COLO829 (cell line): ENCODE measurements at places on chromosomes 4 and X.
A peak's percentile ranks its signal among the peaks of the same experiment; 100 is the strongest.

GRCh38 chr4:21733894-21734630 is 214.5 kb downstream of the KCNIP4 start:
- DNase-seq: no peak

DNA sequence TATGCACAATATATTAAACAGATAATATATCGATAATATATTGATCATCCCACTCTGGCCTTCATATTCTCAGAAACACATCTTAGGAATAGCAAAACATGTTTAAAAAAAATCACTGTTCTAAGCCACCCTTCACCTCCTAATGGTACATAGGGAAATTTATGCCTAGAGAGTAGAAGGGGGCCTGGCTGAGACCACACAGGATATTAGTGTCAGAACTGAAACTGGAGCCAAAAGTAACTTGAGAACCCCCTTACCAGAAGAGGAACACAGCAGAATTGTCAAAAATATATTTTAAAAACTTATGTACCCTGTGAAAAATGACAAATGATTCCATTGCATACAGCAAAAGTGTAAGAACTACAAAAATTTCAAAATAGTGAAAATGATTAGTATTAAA is 173.1 kb downstream of the VSIG4 start:
- no peak for DNase-seq

- DNase-seq: no peak
Measured at GRCh38 chr4:180665481-180665880, 1577.7 kb upstream of the TENM3 start.

- peak; percentile 29 for DNase-seq
Measured at GRCh38 chrX:8971116-8971515, 62.8 kb downstream of the FAM9B start.

- no peak for DNase-seq
Measured at GRCh38 chr4:183919141-183919540, 14.0 kb downstream of the STOX2 start.

- no peak for DNase-seq
Measured at GRCh38 chrX:41145920-41146608, 60.8 kb downstream of the USP9X start.

GRCh38 chrX:15033917-15034316 is 160.7 kb downstream of the MOSPD2 start:
- no peak for DNase-seq

GRCh38 chr4:4200624-4201023 is 26.1 kb downstream of the OTOP1 start:
- no peak for DNase-seq

- no peak for DNase-seq
Measured at GRCh38 chr4:189912170-189912569, 28.5 kb upstream of the FRG1 start.

GRCh38 chr4:11223311-11223710 is 205.4 kb downstream of the HS3ST1 start:
- DNase-seq: no peak

DNA sequence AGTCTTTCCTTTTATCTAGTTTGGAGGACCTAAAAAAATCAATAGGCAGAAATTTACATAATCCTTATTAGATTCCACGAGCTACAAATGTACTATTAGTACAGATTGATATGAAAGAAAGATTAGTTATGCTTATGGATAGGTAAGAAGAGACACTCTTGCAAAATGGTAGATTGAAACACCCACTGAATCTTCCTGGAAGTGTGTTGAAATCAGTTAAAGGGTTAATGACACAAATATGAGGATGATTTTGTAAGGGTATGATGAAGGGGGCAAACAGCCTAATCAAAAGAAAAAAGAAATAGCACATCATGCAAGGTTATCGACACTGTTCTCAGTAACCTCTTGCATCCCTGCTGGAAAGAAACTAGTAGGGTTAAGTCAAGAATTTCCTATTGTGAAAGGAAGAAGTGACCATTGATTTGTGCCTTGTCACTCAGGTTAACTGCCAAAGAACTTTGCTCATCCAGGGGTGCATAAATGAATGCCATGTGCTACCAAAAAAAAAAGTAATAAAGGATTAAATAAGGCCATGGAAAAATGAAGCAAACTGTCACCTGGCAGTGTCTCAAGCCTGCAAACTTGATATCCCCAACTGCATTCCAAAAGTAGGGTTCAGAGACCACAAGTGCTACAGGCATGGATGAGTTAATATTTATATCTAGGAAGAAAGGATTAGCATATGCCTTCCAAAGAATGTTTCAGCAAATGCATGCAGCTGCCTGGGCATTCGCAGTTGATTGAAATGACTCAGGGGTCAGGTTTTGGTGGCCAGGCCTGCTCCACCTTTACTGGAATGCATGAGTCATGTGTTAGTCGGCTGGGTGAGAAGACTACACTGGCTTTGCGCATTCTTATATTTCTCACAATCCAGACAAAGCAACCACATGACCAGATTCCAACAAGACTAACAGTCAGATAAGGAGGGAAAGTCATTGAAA is 78.3 kb upstream of the ATXN3L start:
- peak; percentile 74 for DNase-seq

DNA sequence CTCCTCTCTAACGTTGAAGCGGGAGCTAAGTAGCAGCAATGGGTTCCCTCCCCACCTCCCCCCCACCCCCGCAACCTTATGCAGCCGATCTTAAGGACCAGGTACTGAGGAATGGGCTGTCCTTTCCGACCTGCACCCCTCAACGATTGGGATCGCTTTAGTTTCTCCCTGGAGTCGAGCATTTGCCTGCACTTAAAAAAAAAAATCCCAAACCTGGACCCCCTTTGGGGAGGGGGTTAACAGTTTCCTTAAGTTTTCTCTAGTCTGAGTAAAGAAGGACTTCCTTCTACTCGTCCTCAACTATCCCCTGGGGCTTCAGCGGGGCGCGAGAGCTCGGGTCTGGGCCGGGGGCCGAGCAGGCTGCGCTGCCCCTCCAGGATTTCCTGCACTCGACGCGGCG is 25.7 kb upstream of the BCORL1 start:
- DNase-seq: no peak

DNA sequence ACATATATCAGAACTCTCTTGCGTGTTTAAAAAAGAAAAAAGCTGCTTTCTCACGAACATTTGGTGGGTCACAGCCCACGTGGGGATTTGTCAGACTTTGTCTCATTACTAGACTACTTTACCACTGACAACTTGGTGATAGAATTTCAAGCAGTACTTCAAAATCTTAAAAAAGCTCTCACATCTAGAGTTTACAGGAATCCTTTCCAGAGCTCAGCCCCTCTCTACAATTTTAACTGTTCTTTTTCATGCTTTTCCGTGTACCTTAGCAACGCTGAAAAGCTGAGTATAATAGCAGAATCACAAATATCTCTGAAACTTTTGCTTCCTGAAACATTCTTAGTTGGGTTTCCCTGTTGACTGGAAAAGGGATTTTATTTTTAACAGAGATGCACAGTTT is 50.2 kb downstream of the SMAD1 start:
- DNase-seq: no peak

DNA sequence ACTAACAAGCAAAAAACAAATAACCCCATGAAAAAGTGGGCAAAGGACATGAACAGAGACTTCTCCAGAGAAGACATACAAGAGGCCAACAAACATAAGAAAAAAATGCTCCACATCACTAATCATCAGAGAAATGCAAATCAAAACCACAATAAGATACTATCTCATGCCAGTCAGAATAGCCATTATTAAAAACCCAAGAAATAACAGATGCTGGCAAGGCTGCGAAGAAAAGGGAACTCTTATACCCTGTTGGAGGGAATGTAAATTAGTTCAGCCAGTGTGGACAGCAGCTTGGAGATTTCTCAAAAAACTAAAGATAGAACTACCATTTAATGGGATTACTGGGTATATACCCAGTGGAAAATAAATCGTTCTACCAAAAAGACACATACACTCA is 79.6 kb downstream of the MAPK10 start:
- DNase-seq: no peak

GRCh38 chr4:82791179-82791578 is 7.4 kb downstream of the SCD5 start:
- DNase-seq: no peak

DNA sequence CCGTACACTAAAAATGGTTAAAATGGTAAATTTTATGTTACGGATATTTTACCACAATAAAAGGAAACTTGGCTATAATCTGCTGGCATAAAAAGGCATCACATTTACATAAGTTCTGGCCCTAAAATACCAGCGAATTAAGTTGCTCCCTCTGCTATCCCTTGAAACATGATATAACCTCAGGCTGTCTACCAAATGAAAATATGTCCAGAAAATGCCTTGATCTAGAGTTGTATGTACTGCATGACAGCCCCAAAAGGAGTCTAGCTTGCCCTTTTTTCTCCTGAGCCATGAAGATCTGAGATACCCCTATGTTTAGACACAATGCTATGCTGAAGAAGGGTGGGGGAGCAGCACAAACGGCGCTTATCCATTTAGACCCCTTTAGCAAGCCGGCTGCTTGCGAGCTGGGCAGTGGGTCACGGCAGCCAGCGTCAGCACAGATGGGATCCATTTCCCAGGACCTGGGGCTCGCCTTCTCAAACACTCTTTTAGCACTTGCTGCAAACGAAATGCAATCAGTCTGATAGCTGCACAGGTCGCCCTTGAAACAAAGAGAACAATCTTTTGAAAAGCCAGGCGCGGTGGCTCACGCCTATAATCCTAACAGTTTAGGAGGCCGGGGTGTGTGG is 77.0 kb downstream of the AFAP1 start:
- no peak for DNase-seq

DNA sequence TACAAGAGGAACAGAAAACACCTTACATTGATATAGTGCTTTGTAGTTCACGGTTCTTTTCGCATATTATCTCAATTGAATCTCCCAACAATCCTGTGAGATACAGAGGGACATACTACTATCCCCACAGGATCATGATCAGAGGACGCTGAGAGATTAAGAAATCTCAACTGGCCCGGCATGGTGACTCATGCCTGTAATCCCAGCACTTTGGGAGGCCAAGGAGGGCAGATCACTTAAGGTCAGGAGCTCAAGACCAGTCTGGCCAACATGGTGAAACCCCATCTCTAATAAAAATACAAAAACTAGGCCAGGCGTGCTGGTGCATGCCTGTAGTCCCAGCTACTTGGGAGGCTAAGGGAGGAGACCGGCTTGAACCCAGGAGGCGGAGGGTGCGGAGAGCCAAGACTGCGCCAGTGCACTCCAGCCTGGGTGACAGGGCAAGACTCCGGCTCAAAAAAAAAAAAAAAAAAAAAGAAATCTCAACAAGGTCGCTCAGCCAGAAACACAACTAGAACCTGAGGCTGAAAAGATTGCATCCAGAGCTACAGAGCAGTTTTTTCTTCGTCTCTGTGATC is 7.4 kb downstream of the APOO start:
- DNase-seq: no peak

DNA sequence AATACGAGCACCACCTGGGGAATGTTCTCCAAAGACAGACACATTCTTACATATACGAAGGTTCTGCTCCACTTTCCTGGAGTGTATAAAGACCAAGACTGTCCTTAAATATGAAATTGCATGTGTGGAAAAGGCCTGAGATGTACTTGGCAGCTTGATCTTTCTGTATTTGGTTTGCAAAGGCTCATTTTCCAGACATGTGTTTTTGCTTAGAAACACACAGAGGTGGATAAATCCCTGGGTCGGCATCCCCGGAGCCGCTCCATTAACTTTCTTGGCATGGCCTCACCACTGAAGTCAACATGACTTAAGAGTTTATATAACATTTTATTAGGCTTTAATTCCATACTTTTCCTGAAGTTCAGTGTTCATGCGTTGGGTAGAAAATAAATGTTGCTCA is 239.4 kb downstream of the LDB2 start:
- DNase-seq: no peak

DNA sequence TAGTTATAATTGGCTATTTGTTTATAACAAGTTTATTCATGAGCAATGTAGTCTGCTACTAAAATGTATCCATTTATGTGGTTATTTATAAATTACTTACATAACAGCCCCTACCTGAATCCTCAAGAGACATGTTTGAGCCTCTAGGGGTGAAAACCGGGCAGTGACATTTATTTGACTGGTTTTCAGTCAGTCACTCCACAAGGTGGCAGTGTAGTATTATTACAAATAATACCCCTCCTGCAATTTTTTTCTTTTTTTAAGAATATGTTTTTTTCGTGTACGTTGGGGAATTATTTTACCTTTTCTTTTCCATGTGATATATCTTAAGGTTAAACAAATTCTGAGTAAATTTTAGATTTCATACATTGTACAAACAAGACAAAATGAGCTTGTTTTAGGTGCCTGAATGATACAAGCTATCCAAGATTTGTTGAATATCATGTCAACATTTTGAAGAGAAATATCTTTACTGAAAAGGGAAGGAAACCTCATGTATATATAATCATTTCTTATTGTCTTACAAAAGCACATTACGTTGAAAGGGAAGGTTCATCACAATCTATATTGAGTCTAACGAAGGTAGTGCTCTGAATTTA is 598.7 kb upstream of the TECRL start:
- peak; percentile 38 for DNase-seq

DNA sequence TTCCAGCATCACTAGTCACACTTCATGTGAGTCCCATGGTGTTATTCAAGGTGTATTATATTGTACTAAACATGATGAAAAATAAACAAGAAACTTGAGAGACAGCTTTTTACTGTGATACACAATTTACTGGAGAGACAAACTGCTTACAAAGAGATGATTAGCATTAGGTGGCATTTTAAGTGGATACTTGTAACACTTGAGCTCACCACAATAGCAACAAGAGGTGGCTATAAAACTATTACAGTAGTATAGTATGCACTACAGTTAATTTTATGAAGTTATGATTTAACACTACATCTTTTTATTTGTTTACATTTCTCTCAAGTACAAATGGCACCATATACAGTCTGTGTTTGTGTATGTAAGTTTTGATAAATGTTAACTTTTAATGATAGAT is 246.6 kb downstream of the PARM1 start:
- DNase-seq: no peak

GRCh38 chr4:138090918-138091676 is 151.1 kb downstream of the SLC7A11 start:
- no peak for DNase-seq

GRCh38 chr4:56220261-56220660 is 167.0 kb downstream of the AASDH start:
- DNase-seq: no peak

DNA sequence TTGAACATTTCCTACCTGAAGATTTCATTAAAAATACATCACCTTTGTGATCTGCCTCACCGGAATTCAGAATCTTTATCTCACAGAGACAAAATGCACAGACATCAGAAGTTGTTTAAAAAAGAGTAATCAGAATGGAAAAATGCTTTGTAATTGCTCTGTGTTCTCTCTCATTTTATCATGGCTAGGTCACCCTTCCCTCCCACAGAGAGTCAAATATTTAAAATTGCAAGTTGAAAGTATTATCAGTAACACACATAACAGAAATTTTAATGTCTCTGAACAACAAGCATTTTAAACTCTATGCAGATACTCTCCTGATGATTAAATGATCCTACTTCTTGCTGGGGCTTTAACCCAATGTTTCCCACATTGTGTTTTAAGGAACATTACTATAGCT is 362.0 kb downstream of the CBLL2 start:
- no peak for DNase-seq

DNA sequence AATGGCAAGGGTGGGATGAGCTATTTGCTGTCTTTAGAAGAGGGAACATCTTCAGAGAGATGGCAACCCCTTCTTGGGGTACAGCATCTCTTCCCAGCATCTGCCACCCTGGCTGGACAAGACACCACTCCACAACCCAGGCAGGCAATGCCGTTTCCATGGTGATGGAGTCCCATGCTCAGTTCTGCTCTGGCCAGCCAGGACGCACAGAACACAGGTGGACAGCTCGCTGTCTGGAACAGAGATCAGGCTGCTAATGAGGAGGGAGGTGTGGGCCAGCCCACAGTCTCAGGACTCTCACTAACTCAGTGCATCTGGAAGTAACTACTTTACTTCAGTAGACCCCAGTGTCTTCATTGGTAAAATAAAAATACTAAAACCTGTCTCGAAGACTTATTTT is 321.0 kb upstream of the CPEB2 start:
- DNase-seq: no peak
